ENCODE measurements at places on chromosomes 5 and 9. TPM values are rescaled to one million over a fixed set of nuclear protein-coding genes. Genes with fewer than 3 reads are reported as not detected.

The PLPP7 gene
- total RNA-seq: 8.9 TPM

The PPP3R2 gene
- not detected for total RNA-seq

The SLC6A3 gene
- total RNA-seq: 0.19 TPM

The PDZD2 gene
- total RNA-seq: 4.9 TPM

The LHX2 gene
- total RNA-seq: not detected

The ENTPD2 gene
- total RNA-seq: 0.48 TPM

The PRDM9 gene
- total RNA-seq: not detected

The SEC61B gene
- total RNA-seq: 108 TPM

The IFNA21 gene
- not detected for total RNA-seq

The CNTNAP3 gene
- total RNA-seq: 15.9 TPM

The IGIP gene
- total RNA-seq: 21.3 TPM

The RETREG1 gene
- 5.4 TPM for total RNA-seq

The TYRP1 gene
- total RNA-seq: 0.67 TPM

The IFNB1 gene
- total RNA-seq: not detected

- DNase-seq: no peak
Measured at GRCh38 chr5:10859393-10860195, 98.6 kb upstream of the DAP start.

GRCh38 chr5:72281764-72282499, 38.1 kb downstream of the MRPS27 start:
- no peak for DNase-seq

DNA sequence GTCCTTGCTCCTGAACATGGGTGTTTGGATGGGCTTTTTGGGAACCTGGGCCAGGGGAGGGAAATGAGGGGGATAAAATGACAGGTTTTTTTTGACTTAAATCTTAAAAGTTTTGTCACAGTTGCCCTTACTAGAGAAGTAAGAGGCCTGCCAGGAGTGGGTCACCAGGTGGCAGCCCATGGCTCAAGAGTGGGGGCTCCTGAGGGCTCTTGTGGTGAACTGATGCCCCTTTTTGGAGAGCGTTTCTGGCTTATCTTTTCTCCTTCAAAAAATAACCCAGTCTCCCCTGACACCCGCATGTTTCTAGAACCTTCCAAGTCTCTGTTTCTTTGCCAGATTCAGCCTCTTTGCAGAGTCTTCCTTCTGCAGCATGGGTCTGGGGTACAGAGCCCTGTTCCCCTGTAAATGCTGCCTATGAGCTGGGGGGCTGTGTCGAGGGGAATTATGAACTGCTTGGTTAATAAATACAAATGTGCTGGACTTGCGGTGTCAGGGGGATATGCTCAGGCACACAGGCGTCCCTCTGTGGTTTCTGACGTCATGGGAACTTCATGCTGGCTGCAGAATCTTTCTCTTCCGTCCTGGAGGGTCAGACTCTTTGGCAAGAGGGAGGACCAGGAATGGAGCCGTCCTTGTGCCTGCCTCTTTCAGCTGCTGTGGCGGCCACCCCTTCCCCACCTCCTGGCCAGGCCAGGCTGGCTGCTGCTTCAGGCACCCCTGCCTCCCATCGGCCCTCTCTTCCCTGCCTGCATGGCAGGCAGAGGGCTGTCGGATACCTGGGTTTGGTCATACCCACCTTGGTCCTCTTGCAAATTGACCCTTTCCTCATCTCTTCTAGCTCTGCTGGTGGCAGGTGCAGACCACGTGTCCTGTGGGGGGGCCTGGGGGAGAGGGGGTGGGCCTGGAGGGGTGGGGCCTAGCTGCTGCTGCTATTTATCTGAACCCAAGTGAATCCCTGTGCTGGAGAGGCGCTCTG, 30.1 kb downstream of the PTPA start:
- no peak for DNase-seq

DNA sequence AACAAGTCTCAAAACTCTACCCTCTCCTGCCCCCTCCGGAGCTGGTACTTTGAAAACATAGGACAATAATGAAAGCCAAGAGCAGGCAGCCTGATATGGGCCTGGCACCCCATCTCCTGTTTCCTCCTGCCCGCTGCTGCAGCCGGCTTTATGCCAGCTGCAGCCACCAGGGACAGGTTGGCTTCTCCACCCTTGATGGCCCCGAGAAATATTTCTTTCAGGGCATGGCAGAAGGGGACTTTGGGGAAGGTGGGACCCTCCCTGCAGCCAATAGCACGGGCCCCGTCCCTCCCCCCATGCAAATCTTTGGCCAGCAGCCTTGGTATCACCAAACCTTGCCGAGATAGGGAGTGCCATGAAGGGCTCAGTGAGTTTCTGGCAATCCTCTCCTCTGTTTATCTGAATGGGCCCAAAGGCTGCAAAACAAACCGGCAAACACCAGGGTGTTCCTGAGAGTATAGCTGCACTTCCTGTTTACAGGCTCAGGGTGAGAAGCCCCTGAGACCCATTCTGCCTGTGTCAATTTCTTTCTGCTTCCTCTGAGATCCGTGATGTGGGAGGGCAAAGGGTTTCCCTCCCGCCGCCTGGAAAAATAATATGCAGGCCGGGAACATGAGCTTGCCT, 73.4 kb upstream of the BOD1 start:
- DNase-seq: no peak

GRCh38 chr9:79023134-79023580, 548.6 kb upstream of the TLE4 start:
- no peak for DNase-seq

DNA sequence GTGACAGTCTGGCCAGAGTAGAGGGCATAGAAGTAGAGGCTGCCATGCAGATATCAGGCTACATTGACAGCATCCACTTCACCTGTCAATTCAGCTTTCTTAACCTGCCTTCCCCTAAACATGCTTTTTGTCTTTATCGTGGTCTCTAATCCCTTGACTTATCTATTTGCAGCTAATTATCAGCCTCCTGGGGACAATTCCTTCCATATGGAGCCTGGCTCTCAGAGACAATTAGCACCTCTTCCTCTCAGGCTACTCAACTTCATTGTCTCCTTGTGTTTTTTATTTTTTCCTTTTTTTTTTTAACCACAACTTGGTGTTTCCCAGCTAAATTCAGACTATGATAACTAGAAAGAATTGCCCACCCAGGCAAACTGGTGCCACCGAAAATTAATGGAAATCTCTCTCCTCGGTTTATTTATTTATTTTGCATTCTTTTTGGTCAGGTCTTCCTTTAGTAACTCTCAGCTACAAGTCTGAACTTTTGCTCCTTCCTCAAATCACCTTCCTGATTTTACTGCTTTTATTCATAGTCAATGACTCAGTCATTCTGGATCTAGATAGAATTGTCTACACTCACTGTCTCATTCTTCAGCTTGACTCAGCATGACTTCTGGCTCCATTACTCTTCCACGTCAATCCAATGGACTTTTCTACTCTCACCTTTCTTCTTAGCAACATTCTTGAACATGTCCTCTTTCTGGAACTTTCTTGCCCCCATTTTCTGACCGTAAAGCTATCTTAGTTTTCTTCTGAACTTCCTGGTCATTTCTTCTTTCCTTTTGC, 63.0 kb upstream of the BASP1 start:
- no peak for DNase-seq

DNA sequence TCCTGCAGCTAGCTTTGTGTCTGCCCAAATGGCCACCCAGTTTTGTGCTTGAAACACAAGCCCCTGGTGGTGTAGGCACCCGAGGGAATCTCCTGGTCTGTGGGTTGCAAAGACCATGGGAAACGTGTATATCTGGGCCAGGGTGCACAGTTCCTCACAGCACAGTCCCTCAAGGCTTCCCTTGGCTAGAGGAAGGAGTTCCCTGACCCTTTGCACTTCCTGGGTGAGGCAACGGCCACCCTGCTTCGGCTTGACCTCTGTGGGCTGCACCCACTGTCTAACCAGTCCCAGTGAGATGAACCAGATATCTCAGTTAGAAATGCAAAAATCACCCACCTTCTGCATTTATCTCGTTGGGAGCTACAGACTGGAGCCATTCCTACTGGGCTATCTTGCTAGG, 865.0 kb upstream of the ACO1 start:
- DNase-seq: no peak

- DNase-seq: no peak
Measured at GRCh38 chr9:95055851-95056551, 261.5 kb downstream of the FANCC start.

- no peak for DNase-seq
Measured at GRCh38 chr9:138101444-138102234, 224.1 kb downstream of the CACNA1B start.

GRCh38 chr5:127042593-127042992, 12.2 kb upstream of the MARCHF3 start:
- no peak for DNase-seq

GRCh38 chr9:27673641-27674040, 100.4 kb upstream of the C9orf72 start:
- no peak for DNase-seq

- no peak for DNase-seq
Measured at GRCh38 chr5:38115318-38115827, 143.0 kb upstream of the EGFLAM start.

DNA sequence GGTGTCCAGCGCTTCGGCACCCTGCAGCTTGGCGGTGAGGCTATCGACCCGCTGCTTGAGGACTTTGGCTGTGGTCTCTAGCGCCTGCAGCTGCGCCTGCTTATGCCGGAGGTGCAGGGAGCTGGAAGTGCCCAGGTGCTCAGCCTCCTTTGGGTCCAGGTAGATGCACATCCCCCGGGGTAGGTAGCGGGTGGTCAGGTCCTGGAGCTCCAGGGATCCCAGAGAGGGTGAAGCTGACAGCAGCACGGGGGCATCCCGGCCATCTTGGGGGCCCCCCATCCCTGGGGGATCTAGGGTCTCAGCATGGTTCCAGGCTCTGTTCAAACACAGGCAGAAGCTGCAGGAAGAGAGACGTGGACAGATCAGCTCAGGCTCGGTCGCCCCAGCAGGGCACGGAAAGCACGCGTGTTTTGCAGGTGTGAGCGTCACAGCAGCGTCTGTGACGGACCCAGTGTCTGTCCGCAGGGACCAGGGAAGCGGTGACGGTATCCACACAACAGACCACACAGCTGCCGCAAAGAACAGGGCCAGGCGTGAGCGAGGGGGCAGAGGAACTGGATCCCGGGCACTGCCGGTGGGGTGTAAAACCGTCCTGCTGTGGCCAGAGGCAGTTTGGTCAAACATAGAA, 17.4 kb downstream of the CCDC187 start:
- DNase-seq: no peak

- no peak for DNase-seq
Measured at GRCh38 chr5:145661737-145662485, 173.2 kb downstream of the PRELID2 start.

DNA sequence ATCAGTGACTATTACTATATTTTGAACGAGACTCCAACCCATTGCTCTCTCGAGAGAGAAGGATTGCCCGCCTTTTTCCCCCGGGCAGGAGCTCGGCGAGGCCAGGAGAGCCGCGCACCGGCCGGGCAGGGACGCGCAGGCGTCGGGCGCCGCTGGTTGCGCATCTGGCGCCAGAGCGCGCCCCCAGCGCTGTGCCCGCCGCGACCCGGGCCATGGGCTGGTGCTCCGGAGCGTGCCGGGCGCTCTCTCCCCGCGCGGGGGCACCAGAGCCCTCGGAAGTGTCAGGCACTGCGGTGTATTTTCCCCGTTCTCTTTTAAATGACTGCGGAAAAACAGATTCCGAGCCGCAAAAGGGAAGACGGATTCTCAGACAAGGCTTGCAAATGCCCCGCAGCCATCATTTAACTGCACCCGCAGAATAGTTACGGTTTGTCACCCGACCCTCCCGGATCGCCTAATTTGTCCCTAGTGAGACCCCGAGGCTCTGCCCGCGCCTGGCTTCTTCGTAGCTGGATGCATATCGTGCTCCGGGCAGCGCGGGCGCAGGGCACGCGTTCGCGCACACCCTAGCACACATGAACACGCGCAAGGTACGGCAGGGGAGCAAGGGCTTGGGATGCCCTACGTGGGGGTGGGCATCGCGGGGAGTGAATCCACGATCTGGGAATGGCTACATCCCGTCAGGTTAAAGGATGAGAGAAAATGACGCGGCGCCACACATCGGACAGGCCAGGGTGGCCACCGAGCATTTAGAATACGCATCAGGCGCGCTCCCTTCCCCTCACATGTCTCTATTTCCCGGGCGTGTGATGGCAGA, 1.1 kb upstream of the NTRK2 start:
- peak; percentile 93 for DNase-seq

- no peak for DNase-seq
Measured at GRCh38 chr5:159504106-159504856, 174.0 kb upstream of the IL12B start.

DNA sequence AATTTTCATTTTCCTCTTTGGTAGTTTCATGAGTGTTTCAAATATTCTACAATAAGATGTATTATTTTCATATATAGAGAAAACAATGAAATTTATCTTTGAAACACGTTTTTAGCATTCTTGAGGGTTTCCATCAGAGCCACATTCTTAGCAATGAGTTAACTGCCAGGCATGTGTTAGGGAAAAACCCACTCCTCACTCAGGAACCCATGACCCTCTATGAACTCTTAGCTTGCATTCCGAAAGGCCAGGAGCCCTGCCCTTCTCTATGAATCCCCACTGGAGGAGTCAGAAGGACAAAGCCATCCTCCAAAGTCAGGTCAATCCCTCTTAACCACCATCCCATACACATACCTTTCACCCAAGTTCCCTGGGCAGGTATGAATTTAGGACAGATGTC, 57.5 kb downstream of the ADAMTS12 start:
- DNase-seq: no peak

DNA sequence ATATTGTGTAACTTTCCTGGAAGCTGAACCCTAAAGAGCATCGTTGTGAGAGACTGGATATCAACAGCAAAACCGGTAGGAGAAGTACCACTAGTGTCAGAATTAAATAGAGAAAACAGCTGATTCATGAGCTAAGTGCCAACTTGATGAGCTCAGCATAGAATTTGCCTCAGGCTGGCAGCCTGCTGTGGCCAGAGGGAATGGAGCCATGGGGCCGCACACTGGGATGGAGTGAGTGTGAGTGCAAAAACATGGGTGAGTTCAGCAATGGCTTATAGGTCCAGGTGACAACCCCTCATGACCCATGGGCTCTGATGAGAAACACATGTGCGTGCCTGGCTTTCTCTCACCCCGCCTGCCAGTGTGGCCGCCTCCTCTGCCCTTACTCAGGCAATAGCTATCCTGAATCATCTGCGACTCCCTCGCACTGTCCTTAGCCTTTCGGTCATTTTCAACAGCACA, 25.4 kb downstream of the ADAMTS16 start:
- DNase-seq: no peak

GRCh38 chr9:109440117-109440515, 58.0 kb downstream of the PTPN3 start:
- no peak for DNase-seq

GRCh38 chr5:143574236-143574635, 170.8 kb upstream of the NR3C1 start:
- DNase-seq: no peak
